ENCODE measurements at places on chromosomes 4 and X.

DNA sequence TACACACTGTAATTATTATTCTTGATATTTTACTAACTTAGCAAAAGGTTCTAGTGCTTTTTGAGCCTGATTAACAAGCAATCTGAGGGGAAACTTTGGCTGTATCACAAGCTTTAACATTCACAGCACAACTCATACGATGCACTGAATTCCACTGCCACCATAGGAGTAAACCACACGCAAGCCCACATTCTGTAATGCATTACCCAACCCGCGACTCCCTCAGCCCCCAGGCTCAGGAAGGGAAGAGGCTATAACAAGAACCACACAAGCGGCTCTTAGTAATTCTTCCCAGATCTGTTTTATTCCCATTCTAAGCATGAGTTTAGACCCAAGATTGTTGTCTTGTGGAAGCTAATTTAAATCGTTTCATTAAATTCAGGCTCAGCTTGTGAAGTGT is 138.5 kb upstream of the TBL1X start:
- no peak for DNase-seq

DNA sequence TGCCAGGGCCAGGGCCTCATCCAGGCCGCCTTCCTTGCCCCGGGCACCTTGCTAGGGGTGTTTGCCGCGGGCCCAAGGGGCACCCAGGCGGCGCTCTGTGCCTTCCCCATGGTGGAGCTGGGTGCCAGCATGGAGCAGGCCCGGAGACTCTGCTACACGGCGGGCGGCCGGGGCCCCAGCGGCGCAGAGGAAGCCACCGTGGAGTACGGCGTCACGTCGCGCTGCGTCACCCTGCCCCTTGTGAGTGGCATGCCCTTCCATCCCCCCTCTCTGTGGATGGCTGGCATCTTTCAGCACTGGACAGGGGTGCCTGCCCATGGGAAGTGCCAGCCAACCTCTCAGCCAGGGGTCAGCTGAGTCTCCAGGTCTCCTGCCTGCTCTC is 3.6 kb downstream of the PLXNB3 start:
- no peak for DNase-seq

GRCh38 chr4:79598801-79599200 is 190.8 kb upstream of the GK2 start:
- no peak for DNase-seq

DNA sequence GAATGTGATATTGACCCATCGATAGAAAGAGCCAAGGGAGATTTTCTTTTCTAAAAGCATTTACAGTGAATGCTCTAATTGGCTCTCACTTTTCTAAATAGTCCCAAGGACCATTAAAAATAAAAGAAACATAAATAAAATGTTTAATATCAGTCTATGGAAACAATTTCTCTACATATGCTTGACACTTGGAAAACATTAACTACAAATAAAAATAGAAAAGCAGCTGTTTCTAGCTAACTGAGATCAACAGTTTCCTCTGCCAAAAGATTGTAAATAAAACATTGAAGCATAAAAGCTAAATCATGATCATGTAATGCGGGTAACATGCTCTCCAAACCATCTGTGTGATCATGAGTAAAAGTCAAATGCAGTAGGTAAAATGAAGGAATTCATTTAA is 49.7 kb downstream of the CORIN start:
- DNase-seq = no peak

DNA sequence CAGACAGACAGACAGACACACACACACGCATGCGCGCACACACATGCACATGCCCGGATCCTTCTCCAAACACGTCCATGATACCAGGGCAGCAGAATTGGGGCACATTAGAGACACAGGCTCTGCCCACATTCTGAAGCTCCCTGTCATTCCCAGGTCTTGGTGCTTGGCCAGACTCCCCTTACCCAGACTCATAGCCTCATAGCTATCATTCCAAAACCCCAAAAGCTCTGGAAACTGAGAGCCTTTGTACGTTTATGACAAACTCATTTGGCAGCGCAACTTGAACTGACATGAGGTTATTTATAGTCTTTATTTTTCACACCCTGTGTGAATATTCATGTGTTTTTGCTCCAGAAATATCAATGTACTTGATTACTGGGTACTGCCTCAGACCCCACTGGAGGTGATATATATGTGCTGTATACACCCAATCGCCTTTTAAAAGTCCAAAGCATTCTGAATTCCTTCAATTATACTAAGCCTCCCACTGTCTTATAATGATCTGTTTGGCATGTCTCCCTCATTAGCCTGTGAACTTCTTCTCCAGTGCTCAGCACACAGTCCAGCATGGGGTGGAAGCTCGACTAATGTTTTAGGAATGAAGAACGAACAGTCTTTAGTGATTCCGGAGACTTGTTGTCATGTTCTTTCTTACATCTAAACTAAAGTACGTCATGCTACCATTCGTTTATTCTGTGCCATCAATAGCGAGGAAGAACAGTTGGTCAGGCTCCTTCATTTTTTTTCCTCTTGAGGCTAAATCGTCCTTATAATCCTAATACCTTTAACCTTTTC is 45.0 kb downstream of the RTL9 start:
- no peak for DNase-seq
